ENCODE measurements at places on chromosomes 11 and 22.

DNA sequence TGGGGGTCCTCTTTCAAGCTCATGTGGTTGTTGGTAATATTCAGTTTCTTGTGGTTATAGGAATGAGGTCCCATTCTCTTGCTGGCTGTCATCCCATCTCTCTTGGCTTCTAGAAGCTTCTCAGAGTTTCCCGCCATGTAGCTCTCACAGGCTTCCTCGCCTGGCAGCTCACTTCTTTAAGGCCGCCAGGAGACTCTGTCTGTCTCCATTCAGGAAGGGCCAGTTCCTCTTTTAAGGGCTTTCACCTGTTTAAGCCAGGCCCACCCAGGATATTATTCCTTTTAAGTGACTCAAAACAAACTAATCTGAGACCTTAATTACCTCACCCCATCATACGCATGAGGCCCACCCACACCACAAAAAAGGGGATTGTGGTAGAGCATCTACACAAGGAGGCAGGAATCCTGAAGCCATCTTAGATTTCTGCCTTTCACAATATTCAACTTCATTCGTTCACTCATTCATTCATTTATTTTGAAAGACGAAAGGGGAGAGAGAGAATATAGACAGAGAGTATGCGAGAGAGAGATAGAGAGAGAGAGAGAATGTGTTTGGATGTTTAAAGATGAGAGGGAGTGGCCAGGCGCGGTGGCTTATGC, 42.3 kb upstream of the NECTIN1 start:
- DNase-seq = no peak

- DNase-seq = no peak
Observed at GRCh38 chr11:57072640-57073039, 83.9 kb downstream of the OR5AK2 start.

DNA sequence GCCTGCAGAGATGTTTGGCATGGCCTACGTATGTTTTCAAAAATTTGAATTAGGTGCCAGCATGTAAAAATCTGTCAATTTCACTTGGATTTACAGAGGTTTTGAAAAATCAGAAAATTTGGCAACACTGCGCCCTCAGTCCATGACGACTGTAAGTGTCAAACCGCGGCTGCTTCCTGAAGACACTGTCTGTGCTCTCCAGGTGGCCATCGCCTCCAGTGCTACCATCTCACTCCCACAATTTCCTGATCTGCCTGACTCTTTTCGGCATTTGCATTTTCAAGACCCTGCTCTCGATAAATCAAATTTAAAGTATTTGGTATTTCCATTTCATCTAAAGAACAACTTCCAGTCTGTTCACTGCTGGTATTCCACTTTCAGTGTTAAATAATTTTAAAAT, 34.6 kb downstream of the VSIG10L2 start:
- DNase-seq = no peak

DNA sequence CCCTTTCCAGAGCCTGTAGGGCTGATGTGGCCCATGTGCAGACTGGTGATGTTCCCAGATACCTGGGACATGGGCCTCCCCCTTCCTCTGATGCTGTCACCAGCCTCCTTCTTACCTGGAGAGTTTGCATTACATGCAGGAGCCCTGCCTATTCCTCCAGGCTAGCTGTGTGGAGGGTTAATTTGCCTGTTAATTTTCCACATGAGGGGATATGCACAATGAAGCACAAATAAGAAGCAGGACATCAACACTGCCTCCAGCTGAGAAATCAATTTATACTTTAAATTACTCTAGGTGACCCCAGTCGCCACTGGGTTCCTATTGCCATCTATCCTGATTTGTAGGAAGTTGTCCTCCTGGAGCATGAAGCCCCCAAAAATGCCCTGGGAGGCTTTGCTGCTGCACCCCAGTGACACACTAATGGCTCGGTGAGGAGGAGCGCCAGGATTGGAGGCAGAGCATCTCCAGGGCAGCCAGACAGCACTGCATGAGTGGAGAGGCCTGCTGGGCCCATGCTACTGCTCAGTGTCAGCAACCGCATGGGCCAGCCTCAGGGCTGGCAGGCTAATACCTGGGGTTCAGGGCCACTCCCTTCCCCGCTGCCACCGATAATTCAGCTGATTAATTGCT, 101.6 kb upstream of the USP47 start:
- DNase-seq = no peak

DNA sequence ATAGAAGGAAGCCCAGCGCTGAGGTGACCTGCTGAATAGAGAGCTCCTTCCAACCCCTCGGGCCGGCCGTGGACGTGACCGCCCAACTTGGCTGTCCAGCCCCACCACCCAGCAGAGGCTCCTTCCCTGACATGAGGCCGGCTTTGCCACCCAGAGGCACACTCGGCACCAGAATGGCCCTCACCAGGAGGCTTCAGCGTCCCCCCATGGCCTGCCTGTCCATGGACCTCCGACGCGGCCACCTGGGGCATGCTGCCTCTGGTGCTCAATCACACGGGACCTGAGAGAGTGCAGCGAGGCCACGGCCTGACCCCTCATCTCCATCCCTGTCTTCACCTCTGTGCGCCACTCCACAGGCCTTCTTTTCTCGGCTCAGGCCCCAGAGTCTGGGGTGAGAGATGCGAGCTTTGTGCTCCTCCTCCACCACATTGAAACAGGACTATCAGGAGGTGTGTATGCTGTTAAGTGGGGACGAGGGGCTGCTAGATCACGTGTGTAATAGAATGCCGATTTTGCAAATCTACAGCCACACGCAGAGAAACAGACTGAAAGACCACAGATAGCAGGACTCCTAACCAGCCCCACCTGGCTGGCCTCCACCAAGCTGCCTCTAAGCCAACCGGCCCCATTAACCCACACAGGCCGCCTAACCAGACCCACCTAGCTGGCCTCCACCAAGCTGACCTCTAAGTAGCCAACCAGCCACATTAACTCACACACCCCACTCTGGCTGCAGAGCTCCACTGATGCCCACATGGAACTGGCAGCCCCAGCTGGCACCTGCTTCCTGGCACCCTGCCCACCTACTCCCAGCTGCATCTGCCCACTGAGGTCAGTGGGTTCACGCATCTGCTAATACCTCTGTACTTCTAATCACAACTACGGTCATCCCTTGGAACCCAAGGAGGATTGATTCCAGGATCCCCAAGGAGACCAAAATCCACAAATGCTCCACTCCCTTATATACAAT, 20.7 kb downstream of the LINC01488 start:
- DNase-seq = no peak

DNA sequence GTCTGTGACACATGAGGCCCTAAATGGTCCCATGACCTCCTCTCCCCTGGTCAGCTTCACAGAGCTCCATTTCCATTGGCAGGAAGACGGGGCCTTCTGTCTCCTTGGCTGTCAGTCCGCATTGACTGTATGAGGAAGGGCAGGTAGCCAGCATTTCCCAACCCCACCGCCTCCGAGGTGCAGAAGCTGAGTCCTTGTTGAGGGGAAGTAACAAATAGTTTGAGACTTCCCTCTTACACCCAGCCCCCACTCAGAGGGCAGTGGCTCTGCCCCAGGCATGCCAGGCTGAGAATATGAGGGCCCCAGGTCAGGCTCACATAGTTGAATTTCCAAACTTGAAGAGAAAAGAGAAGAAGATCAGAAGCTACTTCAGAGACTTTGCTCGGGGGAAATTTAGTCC, 611.1 kb downstream of the BRD1 start:
- no peak for DNase-seq

DNA sequence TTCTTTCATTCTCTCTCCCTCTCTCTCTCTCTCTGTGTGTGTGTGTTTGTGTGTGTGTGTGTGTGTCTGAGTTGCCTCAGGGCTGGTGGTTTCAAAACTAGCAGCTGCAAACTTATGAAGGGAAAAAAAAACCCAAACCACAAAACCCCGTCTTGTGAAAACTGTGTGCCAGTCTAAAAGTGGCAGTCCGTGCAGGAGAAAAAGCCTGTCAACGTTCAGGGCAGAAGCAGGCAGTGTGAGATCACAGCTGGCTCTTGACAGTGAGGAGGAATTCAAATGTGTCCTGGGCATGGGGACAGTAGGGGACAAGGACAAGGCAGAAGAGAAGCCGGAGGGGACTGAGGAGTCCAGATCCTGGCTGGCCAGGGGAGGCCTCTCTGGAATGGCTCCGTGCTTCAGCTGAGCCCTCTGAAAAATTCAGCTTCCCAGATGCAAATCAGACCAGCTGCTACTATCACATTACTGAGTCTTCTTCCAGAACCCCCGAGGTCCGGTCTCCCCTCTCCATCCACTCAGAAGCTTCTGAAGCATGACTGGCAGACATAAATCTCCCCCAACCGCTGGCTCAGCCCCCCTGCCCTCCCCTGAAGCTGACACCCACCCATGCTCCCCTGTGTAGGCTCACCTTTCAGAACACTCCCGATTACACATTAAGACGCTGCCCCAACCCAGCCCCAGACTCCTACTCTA, 31.9 kb downstream of the FLI1 start:
- DNase-seq = peak; percentile 56

- no peak for DNase-seq
Observed at GRCh38 chr22:47574556-47574955, 812.1 kb downstream of the TBC1D22A start.

- DNase-seq = no peak
Observed at GRCh38 chr11:72543849-72544542, 109.7 kb upstream of the CLPB start.

- DNase-seq = no peak
Observed at GRCh38 chr11:23252426-23252825, 392.2 kb upstream of the CCDC179 start.

- DNase-seq = no peak
Observed at GRCh38 chr22:44811141-44811540, 58.8 kb downstream of the ARHGAP8 start.

GRCh38 chr22:29319072-29319471, 3.6 kb upstream of the RASL10A start:
- DNase-seq = no peak

DNA sequence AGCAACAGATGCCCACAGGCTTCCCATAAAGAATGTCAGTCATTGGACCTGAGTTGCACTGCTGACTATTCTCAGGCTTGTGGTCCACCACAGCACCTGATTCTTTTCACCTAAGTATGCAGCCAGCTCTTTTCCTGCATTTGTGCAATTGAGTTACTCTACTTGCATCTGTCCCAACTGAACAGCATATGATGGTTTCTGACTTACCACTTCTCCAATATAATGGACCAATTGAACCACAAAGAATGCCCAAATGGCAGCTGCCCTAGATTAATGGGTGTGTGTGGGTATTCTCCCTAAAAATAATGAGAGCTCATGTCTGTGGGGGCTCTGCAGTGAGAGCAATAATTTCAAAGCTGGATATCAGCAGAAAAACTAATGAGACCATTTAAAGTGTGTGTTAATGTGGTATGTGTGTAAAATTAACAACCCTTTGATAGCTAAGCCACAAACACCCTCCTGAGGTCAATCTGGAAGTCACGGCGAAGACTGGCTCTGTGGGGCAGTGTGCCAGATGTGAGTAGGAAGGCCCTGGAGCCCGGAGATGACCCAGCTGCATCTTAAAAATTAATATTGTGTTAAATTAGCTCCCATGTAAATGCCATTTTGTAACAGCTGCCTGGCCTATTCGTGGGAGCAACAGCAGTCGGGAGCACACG, 43.8 kb downstream of the SC5D start:
- no peak for DNase-seq

DNA sequence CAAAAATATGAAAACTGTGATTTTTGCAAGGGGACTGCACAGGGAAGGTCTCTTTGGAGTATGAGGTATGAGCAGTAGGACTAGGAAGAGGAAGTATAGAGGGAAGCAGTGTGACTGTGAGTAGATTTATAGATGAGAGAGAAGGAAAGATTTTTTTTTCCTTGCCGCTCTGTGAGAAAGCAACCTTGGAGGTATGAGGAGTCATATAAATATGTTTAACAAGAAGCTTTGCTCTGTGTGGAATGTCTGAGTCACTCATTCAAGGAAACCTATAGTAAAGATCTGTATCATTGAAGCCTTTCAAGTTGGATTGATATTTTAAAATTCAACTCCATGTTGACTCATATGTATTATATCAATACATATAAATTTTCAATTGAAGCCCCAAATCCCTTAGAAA, 26.2 kb downstream of the DNHD1 start:
- no peak for DNase-seq

- DNase-seq = no peak
Observed at GRCh38 chr11:10438458-10438857, 16.6 kb upstream of the AMPD3 start.

DNA sequence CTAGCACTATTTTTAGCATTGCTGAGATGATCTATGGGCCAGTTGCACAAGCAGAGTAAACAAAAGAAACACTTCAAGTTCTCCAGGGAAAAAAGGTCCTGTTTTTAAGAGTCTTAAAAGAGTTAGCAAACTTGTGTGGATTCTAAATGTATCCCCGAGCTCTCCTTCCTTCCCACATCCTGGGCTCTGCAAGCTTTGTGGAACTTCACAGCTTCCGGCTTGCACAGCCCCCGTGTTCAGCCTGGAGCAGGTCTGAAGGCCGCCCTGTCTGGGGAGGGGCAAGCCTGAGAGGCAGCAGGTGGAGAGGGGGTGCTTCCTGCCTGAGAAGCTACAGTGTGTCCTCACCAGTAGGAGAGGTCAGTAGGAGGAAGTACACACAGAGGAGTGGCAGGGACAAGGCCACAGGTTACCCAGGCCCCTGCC, 35.1 kb upstream of the SUSD2 start:
- peak; percentile 18 for DNase-seq

DNA sequence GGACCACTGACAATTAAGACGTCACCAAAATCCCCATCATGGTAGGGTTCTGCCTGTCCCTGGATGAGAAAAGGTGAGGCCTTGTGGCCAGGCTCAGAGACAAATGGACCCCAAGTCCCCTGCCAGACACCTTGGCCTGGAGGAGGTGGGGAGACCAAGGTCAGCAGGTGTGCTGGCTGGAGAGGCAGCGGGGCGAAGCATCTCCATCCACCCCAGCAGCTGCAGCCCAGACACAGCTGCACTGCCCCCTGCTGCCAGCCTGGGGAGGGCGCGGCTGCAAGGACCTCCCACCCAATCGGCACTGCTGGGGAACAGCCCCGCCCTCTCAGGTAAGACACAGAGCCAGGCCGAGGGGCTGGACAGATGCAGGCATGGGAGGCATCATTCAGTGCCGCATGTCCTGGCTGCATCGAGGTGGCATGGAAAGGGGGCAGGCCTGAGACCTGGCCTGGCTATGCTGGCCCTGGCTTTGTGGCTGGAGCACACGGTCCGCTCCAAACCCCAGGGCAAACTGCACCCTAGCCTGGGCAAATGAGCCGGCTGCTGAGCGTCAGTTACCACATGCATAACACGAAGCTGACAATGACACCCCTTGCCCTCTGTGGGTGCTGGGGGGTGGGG, 12.2 kb upstream of the MFNG start:
- DNase-seq = peak; percentile 68

DNA sequence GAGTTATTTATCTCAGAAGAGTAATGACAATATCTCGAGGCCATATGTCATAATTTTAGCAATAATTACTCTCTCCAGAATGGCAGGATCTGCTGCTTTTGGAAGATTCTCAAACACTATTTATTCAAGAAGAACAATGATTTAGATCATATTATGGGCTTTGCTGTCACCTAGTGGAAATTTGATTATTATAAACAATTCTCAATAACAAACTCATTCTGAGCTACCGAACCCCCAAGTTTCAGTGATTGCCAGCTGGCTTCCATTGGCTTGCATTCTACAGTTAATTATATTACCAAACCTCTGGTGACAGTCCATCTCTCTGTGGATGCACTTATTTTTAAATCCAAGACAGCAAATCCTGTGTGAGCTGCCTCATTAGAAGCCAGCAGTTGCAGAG, 27.9 kb upstream of the SLC36A4 start:
- DNase-seq = no peak

GRCh38 chr11:69231466-69232018, 62.4 kb upstream of the MYEOV start:
- DNase-seq = no peak

All from stimulated activated CD4-positive, alpha-beta T cell treated with anti-CD3 and anti-CD28 coated beads, Interleukin-4, amount 100 ng/mL, for 24 hours (primary cell).